ENCODE measurements at places on chromosomes 4 and X.

GRCh38 chrX:150525061-150525919 is 43.1 kb upstream of the MTM1 start:
- DNase-seq = no peak

GRCh38 chr4:152368001-152368400 is 167.9 kb downstream of the FBXW7 start:
- no peak for DNase-seq

GRCh38 chrX:137425273-137425902 is 140.5 kb upstream of the ZIC3 start:
- no peak for DNase-seq

DNA sequence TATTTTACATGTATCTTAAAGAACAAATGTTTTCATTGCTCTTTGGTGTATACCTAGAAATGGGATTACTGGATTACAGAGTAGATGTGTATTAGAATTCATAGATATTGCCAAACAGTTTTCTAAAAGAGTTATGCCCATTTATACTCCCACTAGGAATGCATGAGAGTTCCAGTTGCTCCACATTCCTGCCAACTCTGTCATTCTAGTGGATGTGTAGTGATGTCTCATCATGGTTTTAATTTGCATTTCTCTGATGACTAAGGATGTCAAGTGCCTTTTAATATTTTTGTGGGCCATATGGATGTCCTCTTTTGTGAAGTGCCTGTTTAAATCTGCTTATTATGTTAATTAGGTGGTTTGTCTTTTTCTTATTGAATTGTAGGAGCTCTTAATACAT is 65.6 kb upstream of the BMP2K start:
- no peak for DNase-seq

- peak; percentile 44 for DNase-seq
These were observed 1.1 kb downstream of the OGT start for GRCh38 chrX:71533851-71534561.

DNA sequence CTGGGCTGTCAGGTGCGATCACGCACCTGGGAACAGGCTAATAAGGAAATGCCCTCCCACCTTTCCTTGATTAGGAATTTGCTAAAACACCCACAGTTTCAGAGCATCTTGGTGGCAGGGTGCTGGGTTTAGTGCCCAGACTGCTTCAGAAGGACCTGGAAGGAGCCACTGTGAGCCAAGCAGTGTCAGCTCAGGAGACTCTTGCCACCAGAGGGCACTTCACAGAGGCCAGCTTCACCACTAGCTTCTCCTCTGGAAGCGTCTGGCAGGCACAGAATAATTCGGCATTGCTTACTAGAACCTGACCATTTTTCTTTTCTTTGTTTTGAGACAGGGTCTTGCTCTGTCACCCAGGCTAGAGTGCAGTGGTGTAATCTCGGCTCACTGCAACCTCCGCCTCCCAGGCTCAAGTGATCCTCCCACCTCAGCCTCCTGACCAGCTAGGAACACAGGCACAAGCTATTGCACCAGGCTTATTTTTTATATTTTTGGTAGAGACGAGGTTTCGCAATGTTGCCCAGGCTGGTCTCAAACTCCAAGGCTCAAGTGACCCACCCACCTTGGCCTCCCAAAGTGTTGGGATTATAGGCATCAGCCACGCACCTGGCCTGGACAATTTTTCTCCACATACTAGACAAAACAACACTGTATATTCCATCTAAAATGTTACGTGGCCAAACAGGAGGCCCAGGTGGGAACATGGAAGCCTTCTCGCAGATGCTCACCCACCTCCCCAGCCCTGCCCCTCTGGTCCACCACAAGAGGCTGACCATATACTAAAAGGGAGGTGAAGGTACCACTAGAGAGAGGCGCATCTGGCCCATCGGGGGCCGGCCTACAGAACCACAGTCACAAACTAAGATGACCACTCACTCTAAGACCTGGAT is 14.1 kb downstream of the NOP14 start:
- no peak for DNase-seq

DNA sequence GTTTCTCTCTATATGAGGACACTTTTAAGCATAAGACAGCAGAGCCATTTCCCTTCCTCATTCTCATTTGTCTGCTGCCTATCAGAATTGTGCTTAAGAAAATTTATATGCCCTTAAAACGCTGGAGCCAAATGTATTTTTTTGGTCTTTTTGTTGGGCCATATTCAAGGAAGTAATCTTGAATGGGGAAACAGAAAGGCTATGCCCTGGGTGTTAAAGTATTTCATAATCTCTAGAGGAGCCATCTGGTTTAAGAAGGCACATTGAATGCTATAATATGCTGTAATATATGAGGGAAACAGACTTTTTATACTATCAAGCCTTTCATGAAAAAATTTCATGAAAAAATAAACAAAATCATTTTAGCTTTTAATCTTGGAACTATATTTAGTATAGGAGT is 4.3 kb downstream of the DMD start:
- DNase-seq = no peak

- DNase-seq = no peak
These were observed 16.3 kb upstream of the PLCXD1 start for GRCh38 chrX:264634-265455.

GRCh38 chrX:123322536-123322935 is 138.5 kb downstream of the GRIA3 start:
- no peak for DNase-seq

- no peak for DNase-seq
These were observed 114.0 kb downstream of the CLCN5 start for GRCh38 chrX:50036426-50036825.

GRCh38 chr4:70844180-70844579 is 4.5 kb upstream of the GRSF1 start:
- DNase-seq = no peak

DNA sequence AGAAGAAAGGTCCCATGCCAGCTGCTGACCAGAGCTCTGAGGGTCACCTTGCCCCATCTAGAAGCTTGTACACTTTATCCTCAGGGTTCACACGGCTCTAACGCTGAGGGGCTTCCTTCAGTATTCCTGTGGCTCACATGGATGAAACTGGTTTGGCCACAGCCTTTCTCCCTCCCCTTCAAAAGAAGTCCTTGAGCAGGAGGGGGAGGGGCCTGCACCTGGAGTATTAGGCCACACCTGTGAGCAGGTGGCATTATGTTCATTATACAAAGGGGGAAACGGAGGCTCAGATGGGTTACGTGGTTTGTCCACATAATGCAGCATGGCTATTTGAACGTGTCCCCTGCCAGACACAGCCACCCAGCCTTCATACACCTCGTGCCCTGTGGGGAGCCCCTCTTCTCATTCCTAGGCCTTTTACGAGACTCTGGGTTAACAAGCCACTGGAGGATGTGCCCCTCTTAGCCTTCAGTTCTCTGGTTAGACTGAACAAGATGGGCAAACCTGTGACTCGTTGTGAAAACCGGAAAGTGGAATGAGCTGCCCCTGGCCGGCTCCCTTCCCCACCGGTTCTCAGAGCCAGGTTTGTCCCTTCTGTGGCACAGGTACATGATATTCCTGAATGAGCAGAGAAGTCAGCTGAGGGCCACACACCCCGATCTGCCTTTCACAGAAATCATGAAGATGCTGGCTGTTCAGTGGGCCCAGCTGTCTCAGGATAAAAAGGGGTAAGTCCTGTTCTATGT is 27.2 kb upstream of the JAKMIP1 start:
- DNase-seq = no peak

Data from stimulated activated CD4-positive, alpha-beta T cell treated with anti-CD3 and anti-CD28 coated beads, Interleukin-12 subunit alpha, Interleukin-12 subunit beta, amount 100 ng/mL, for 24 hours (primary cell).